ENCODE measurements at places on chromosomes 7 and 10. TPM values are rescaled to one million over a fixed set of nuclear protein-coding genes. Genes with fewer than 3 reads are reported as not detected.

PLPP4 gene
- total RNA-seq, result not detected

AGFG2 gene
- 69.2 TPM for total RNA-seq

SEC31B gene
- 4.9 TPM for total RNA-seq

PDLIM1 gene
- 69.5 TPM for total RNA-seq

DNA sequence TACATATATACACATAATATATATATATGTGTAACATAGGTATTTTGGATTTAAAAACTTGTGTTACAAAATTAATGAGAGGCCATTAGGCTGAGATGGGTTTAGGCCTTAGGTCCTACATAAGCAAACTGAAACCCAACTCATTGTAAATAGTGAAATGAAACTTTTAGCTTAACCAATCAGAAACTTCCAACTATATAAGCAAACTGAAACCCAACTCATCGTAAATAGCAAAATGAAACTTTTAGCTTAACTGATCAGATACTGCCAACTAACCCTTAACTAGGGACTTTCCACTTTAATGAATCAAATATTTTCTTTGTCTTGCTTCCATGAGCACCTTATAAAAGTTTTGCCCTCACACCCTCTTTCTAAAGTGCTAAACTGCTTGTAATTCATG is 17.3 kb upstream of the SAMD9L start:
- DNase-seq, result no peak

- no peak for DNase-seq
Measured at GRCh38 chr10:37489658-37490003, 364.2 kb downstream of the ANKRD30A start.

All from right lobe of liver (tissue), 6 donors.